ENCODE measurements at places on chromosomes 6 and 20.
A peak's percentile ranks its signal among the peaks of the same experiment; 100 is the strongest.

DNA sequence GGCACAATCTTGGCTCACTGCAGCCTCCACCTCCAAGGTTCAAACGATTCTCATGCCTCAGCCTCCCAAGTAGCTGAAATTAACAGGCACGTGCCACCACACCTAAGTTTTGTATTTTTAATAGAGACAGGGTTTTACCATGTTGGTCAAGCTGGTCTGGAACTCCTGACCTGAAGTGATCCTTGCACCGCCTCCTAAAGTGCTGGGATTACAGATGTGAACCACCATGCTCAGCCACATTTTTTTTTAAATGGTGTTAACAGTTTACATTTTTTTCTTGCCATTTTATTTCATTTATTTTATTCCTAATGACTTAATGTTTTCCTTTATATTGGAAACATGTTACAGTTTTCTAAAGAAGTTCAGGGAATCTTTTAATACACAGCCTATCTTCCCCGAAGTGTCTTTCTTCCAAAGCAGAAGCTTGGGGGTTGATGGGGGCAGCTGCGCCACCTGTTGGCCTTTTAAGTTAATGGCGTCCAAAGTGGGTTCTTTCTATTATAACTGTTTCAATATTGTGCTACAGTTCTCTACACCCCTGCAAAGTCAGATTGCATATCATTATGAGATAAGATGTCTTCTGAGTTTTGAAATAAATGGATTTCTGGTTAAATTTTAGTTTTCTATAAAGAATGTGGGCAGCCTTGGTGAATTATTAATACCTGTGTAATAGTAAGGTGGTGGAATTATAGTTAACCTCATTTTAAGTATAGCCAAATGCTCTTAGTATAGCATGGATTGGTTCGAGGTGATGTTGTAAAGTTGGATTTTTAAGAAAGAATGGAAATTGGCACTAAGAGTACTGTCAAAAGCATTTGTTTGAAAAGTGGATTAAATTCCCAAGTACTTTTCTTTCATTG, 42.0 kb upstream of the PLCG1 start:
- DNase-seq, result peak; percentile 5

GRCh38 chr6:116586276-116586675, 15.0 kb downstream of the RWDD1 start:
- no peak for DNase-seq

DNA sequence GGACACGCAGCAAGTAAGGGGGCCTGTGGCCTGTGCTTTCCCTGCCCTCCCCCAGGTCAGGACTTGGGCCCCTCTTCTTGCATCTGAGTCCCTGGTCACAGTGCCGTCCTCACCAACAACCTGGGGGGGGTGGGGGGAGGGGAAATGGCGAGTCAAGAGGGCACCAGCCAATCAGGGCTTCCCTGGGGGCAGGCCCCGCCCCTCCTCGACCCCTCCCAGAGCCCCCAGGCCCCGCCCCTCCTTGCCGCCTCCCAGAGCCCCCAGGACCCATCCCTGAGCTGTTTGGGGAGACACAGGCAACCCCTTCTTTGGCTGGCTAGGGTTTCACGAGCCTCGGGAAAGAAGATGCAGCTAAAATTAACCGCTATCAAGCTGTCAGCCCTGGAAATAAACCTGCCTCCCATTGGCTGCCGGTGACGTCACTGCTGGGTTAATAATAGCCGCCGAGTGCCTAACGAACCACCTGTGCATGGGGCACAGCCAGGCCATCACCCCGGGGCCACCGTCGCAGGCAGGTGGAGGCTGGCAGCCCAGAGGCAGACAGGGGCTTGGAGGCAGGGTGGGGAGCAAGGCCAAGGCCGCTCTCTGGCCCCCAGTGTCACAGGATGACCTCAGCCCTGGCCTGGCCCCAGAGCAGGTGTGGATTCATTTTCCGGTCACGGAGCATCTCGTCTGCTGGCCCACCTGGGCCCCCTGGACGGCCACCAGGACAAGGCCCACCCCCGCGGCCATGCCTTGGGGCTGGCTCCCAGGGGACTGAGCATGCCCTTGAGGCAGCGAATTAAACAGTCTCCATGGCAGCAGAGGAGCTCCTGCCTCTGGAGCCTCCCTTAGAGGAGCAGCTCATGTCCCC, 3.2 kb upstream of the EEF1A2 start:
- DNase-seq, result no peak

DNA sequence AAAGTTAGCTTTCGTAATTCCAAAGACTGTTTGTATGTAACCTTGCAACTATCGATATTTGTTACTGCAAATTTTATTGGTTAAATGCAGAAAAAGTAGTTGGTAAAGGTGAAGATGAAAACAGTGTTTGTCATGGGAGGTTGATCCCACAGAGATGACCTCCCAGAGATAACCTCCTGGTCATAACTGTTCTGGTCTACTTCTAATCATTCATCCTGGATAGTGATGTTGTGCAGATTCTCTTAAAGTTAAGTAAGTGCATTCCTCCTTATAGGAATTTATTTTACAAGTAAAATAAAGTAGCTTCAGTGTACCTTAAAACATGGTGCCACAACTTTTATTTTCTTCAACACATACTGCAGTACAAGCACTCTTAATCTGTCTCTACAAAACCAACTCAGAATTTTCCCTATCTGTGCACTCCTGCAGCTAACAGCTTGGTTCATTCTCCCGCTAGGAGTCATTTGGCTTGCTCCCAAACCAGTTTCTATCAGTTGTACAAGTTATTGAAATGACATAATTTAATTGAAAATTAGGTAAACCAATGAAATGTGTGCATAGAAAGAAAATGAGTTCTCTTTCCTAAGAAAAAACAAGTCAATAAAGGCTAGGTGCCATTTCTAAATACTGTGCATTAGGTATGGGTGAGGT, 19.2 kb downstream of the METTL24 start:
- no peak for DNase-seq

GRCh38 chr20:43727980-43728590, 1.3 kb upstream of the GTSF1L start:
- DNase-seq, result no peak

DNA sequence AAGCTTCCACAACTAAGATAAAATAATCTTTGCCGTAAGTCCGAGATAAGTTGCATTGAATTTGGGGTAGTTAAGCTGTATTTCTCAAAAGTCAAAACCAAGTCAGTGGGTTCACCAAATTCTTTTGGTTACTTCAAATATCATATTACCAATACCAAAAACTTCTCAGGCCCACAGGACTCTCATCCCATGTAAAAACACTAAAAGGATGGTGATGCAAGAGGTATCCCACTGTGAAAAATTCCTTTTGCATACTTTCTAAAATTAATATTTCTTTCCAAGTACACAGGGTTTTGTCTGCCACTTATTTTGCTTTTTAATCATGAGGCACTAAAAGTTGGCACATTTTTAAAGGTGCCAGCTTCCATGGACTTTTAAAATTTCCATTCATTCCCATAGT, 151.3 kb downstream of the GJA10 start:
- no peak for DNase-seq

- no peak for DNase-seq
These were observed 4.3 kb upstream of the SRC start for GRCh38 chr20:37341632-37342031.

- no peak for DNase-seq
These were observed 30.1 kb downstream of the TMEM74B start for GRCh38 chr20:1154691-1155090.

- DNase-seq, result no peak
These were observed 461 bp upstream of the DCDC2 start for GRCh38 chr6:24358219-24358821.

DNA sequence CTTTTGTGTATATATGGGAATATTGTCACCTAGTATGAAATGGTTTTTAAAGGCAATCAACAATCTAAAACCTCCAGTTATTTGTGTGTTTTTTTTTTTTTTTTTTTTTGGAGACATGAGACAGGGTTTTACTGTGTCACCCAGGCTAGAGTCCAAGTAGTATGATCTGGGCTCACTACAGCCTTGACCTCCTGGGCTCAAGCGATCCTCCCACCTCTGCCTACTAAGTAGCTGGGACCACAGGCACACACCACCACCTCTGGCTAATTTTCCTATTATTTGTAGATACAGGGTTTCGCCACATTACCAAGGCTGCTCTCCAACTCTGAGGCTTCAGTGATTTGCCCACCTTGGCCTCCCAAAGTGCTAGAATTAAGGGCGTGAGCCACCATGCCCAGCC, 349.9 kb downstream of the UTRN start:
- no peak for DNase-seq

DNA sequence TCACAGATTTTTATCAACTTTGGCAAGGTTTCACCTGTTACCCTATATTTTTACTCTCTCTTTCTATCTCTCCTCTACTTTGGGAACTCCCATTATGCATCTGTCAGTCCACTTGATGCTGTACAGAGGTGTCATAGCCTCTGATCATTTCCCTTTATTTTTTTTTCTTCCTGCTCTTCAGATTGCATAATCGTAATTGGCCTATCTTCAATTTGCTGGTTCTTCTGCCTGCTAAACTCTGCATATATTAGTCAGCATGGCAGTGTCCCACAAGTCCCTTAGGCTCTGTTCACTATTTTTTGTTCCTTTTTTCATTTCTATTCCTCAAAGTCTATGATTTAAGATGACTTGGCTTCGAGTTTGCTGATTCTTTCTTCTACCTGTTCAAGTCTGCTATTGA, 44.7 kb upstream of the MICB start:
- no peak for DNase-seq

- no peak for DNase-seq
These were observed 144.8 kb upstream of the FOXA2 start for GRCh38 chr20:22729180-22729579.

DNA sequence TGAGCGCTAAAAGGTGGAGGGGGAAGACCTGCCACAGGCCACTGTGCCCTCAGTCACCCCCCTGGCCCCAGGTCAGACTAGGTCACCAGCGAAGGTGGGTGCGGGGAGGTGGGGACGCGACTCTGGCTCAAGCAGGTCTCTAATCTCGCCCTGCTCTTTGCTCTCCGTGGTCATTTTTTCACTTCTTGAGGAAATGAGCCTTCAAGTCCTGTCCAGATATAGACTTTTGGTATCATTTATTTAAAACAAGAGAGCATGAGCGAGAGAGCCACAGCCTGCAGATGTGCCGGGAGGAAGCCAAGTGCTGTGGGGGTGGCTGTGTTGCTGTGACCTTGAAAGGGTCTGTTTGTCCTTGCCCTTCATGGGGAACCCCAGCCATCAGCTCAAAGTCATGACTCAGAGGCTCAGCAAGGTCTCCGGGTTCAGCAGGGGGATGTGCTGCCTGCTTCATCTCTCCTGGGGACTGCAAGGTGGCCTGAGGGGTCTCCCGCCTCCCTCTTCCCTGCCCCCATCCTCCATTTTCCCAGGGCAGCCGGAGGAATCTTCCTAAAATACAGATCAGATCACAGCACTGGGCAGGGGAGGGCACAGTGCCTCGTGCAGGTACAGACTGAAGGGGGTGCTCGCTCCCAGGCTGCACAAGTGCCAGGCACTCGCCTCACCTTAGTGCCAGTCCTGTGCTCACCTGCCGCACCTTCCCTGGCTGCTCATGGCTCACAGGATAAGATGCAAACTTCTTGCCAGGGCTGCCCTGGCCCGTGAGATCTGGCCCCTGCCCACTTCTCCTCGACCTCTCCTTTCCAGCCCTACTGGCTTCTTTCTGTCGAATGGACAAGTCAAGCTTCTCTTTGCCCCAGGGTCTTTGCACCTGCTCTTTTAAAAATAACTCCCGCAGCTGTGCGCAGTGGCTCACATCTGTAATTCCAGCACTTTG, 26.5 kb downstream of the SULF2 start:
- no peak for DNase-seq

DNA sequence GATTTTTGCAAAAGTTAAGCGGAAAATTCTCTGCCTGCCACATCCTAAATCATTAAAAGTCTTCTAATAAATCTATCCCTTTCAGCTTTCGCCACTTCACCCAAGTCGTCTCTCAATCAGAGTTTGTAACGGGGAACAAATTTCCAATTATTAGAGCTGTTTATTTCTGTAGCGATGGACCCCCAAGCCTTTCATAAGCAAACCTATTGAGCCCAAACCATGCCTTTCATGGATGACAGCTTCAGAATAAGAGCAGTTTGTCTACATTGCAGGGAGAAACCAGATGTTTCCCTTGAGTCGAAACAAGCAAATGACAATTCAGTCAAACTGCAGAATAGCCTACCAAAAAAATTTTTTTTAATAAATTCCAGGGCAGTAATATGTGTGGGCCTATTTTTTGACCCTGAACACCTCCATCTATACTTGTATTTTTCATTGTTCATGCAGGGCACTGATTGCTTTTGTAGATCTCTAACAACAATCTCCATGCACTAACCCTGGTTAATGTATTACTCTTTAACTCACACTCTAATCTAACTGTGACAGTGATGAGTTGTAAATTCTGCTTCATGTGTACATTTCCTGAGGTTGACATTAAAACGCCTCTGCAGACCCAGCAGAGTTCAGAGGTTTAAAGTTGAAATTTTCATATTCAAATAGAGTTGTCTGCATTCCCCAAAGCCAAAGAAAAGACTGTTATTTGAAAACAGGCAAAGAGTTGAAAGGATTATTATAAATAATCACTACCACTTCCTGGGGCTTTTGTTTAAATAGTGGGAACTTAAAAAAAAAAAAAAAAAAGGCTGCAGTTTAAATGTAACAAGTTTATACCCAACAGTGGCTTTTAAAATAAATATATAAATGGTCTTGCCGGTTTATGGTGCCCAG, 64.5 kb downstream of the ATP9A start:
- DNase-seq, result no peak

- no peak for DNase-seq
These were observed 23.5 kb downstream of the SLC17A9 start for GRCh38 chr20:62975812-62976508.

DNA sequence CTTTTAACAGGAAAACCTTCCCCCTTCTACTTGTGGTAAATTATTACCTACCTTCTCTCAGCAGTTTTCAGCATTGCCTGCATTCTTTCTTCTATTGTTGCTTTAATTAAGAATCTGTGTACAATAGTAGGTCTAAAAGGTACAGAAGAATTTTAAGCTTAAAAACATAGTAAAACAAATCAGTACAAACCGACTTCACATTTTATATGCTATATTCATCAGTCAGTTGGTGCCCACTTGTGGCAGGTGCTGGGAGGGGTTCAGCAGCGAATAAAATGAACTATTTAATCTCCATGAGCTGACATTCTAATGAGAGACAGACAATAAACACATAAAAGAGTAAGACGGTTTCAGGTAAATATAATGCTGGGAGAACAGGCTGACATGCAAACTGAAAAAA, 73.4 kb upstream of the FBXO30 start:
- DNase-seq, result no peak

DNA sequence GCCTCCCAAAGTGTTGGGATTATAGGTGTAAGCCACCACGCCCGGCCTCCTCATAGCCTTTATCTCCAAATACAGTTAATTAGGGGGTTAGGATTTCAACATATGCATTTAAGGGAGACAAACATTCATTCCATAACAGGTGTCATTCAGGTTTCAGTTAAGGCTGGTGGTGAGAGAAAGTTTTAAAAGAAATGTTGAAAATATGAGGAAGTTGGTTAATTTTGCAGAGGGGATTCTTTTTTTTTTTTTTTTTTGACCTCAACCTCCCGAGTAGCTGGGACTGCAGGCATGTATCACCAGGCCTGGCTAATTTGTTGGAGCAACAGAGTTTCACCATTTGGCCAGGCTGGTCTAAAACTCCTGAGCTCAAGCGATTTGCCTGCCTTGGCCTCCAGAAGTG, 12.5 kb upstream of the EBF4 start:
- no peak for DNase-seq

All from stimulated activated CD4-positive, alpha-beta T cell treated with anti-CD3 and anti-CD28 coated beads, Interleukin-1b, Interleukin-23, amount 100 ng/mL, for 24 hours (primary cell).